ENCODE measurements at places on chromosomes 3 and 15.

DNA sequence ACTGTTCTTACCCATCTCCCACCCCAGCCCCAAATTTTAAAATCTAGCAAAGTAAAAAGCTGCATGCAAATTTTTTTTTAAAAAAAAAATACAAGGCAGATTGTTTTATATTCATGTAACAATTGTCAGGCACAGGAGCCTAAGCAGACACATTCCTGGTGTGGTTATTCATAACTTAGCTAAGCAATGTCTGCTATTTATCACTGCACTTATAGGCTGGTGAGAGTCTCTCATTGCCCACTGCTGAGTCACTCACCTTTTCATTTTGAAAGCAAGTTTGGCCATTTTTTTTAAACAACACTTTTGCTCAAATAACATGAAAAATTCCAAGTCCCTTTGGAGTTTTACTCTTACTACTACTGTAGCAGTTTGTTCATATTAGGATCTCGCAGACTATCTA, 413.9 kb downstream of the RBMS3 start:
- peak; percentile 88 for DNase-seq

- no peak for DNase-seq
Observed at GRCh38 chr3:160473221-160473620, 23.6 kb upstream of the TRIM59 start.

DNA sequence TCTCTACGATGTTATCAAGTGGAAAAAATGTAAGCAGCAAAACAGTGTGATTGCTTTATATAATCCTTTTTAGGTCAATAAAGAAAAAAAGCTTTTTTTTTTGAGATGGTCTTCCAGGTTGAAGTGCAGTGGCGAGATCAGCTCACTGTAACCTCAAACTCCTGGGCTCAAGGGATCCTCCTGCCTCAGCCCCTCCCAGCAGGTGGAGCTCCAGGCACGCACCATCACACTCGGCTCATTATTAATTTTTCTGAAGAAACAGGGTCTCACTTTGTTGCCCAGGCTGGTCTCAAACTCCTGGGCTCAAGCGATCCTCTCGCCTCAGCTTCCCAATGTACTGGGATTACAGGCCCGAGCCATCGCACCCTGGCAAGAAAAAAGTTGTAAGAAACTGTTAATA, 17.3 kb downstream of the RNF168 start:
- peak; percentile 10 for DNase-seq

GRCh38 chr3:64361962-64362735, 136.9 kb upstream of the PRICKLE2 start:
- DNase-seq, result no peak

- no peak for DNase-seq
Observed at GRCh38 chr15:48915861-48916260, 37.9 kb downstream of the EID1 start.

DNA sequence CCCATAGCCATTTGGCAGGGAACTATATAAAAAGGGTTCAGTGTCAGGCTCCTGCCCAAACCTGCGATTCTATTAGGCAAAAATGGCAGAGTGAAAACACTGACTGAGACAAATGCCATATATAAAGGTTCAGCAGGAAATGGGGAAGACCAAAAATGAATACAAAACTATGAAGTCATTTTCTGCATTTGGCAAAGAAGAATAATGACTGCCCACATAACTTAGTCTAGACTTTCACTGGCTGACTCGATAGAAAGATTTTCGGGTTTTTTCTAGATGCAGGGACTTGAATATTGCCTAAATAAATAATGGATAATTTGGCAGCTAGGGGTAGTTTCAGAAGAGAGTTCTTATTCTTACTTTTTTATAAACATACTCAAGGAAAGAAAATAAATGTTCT, 178.0 kb downstream of the TPRG1 start:
- no peak for DNase-seq

- DNase-seq, result no peak
Observed at GRCh38 chr15:36183201-36183600, 396.2 kb upstream of the CDIN1 start.

DNA sequence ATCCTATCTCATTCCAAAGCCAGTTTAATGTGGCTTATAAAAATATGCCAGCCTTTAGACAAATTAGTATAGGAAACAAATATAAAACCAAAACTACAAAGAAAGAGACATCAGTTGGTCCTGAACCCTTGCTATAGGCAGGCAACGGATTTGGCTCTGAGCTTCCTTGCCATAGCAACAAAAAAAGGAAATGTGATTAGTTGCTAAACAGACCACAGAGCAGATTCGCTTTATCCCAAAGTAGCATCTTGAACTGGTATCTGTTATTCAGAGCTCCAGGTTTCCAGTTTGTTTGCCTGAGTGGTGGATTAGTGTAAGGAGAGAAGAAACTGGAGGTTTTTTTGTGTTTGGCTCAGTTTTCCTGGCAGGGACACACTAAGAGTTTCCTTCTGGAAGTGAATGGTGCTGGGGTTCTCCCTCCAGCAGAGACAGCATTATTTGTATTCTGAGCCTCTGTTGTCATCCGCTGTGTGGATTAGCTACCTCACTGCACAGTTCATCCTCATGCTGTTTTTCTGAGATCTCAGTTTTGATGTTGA, 44.1 kb downstream of the CHST2 start:
- no peak for DNase-seq

GRCh38 chr3:61378311-61378710, 127.1 kb upstream of the FHIT start:
- DNase-seq, result no peak

GRCh38 chr3:121724130-121724529, 25.4 kb downstream of the GOLGB1 start:
- no peak for DNase-seq

DNA sequence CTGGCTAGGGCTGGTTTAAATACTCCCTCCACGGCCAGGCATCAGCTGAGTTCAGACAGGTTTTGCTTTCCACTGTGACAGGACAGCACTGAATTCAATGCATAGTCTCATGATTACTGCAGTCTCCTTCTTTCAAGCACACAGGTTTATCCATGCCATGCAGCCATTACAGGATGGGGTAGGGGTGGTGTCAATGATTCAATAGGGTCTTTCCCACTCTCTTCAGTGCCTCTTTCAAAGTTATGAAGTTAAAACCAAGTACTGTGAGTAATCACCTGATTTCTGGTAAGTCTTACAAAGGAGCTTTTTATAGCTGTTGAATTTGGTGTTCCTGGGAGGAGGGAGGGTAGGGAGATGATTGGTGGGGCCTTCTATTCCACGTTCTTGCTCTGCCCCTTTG, 47.2 kb downstream of the TMEM212 start:
- DNase-seq, result no peak

DNA sequence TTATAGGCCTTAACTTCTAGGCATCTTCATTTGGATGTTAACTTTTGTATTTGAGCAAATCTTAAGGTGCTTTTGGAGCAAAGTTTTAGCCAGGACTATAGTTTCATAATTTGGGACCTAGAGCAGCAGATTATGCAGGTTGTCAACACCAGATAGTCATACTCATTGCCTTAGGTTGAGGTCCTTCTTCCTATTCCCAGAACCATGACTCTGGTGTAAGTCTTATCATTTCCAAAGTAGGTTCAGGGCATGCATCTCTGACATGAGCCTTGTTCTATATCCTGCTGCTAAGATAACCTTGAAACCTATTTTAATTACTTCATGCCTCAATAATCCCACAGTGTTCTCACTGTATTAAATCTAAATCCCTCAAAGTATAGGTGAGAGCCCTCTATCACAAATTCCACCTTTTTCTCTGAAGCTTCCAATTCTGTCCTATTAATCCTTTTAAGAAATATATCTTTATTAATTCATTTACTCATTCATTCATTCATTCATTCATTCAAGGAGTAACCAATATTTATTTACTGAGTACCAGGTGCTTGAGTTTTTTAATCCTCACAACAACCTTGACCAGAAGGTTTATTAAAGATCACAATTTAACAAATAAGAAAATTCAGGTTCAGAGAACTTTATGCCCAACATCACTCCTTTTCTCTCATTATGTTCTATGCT, 2.7 kb upstream of the FNDC3B start:
- no peak for DNase-seq

DNA sequence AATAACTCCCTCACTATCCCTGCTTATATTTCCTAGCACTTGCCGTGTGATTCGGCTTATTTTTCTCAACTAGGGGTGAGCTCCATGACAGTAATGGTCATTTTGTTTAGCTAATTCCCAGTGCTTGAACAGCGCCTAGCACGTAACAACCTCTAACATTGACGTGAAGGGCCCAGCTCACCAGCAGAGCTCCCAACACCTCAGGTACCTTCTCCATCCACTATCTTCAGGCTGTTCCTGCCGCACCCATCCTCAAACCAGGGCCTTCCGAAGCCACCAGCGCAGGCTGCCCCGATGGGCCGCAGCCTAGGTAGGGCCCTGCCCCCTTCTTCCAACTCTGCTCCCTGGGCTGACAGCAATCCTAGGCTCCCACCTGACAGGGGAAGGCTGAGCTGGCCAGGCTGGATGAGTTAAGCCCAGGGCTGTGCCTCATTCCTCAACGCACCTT, 751 bp upstream of the RPS17 start:
- no peak for DNase-seq

DNA sequence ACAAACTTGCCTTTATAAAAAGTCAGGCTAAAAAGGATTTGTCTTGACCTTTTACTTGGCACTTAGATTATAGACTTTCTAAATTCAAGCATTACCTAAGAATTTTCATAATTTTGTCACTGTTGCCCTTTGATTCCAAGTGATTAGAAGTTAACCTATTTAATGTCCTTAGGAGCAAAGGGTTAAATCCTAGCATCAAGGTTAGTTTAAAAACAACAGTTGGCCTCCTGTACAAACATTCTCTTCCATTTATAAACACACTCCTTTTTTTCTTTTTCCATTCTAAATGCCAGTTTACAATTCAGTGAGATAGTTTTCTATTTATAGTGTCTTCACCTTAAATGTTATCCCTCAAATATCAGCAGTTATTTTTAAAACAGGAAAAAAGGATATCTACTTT, 18.4 kb upstream of the SPPL2A start:
- DNase-seq, result no peak

GRCh38 chr3:195770081-195770840, 41.5 kb downstream of the MUC4 start:
- DNase-seq, result peak; percentile 59

- DNase-seq, result peak; percentile 28
Observed at GRCh38 chr3:8767667-8768363, 1.6 kb downstream of the OXTR start.

DNA sequence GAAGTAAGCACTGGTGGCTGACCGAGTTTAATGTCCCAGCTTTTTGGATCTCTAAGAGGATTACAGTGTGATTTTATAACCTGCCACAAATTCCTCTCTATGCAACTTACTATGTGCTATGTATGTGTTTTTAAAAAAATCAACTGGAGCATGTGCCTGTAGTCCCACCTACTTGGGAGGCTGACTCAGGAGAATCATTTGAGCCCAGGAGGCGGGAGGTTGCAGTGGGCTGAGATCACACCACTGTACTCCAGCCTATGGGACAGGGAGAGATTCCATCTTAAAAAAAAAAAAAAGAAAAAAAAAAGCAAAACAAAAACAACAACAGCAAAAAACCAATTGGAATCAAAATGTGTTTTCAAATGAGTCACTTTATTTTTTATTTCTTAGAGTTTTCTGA, 29.6 kb downstream of the DUT start:
- DNase-seq, result no peak

DNA sequence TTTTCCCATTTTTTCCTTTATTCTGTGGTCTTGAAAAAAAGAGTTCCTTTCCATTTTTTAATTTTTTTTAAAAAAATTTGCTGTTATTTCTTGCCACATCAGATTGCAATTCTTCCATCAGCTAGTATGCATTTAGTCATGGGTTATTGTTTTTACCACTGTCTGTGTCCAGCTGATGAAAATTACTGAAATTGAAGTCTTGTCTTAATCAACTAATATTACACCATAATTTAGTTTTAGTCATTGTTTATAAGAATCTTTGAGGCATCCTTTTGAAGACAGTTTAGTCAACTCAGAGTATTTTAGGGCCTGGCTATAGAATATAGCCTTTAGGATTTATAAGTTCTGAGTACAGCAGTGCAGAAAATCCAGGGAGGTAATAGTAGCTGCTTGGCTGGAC, 172.1 kb downstream of the LRTM1 start:
- DNase-seq, result no peak

- DNase-seq, result peak; percentile 55
Observed at GRCh38 chr3:120182613-120183511, 88.6 kb upstream of the GSK3B start.

Data from endothelial cell of umbilical vein (primary cell).